ENCODE measurements at places on chromosomes 2 and 18. TPM values are rescaled to one million over a fixed set of nuclear protein-coding genes. Genes with fewer than 3 reads are reported as not detected.

GRCh38 chr2:42236911-42237310 lies 67.8 kb downstream of the EML4 start:
- no peaks in the 10 kb centered on the region for H3K36me3 ChIP-seq
- DNase-seq, result no peak

- no peaks in the 10 kb centered on the region for H3K4me1 ChIP-seq
- DNase-seq, result no peak
- no peaks in the 10 kb centered on the region for H3K27me3 ChIP-seq
- H3K27ac ChIP-seq, result no peak overlapping the region
- no peak overlapping the region for H3K4me3 ChIP-seq
These were observed 115.0 kb upstream of the LGALSL start for GRCh38 chr2:64338910-64339500.

DNA sequence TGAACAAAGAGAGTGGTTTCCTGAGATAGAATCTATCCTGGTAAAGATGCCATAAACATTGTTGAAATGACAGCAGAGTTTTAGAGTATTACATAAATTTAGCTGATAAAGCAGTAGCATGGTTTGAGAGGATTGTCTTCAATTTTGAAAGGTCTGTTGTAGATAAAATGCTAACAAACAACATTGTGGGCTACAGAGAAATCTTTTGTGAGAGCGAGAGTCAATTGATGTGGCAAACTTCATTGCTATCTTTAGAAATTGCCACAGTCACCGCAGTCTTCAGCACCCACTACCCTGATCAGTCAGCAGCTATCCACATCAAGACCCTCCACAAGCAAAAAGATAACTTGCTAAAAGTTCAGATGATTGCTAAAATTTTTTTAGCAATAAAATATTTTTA lies 17.5 kb downstream of the VRK2 start:
- no peaks in the 10 kb centered on the region for H3K36me3 ChIP-seq
- H3K27ac ChIP-seq, result no peak overlapping the region
- no peak overlapping the region for H3K4me3 ChIP-seq

GRCh38 chr18:44885507-44885906 lies 204.8 kb downstream of the SETBP1 start:
- H3K27ac ChIP-seq, result no peak overlapping the region

- no peaks in the 10 kb centered on the region for H3K36me3 ChIP-seq
- DNase-seq, result no peak
- no peaks in the 10 kb centered on the region for H3K27me3 ChIP-seq
- no peak overlapping the region for H3K4me3 ChIP-seq
- no peak overlapping the region for H3K27ac ChIP-seq
These were observed 65.1 kb upstream of the STAM2 start for GRCh38 chr2:152240559-152241231.

- H3K27me3 ChIP-seq, result no peaks in the 10 kb centered on the region
- no peaks in the 10 kb centered on the region for H3K36me3 ChIP-seq
- no peak overlapping the region for H3K4me3 ChIP-seq
- no peak for DNase-seq
- no peaks in the 10 kb centered on the region for H3K4me1 ChIP-seq
- no peak overlapping the region for H3K27ac ChIP-seq
These were observed 111.6 kb upstream of the TACR1 start for GRCh38 chr2:75310876-75311275.

GRCh38 chr2:181911830-181912229 lies 20.3 kb downstream of the ITPRID2 start:
- H3K27ac ChIP-seq, result no peak overlapping the region
- H3K36me3 ChIP-seq, result peaks cover 2% of the 10 kb centered on the region
- H3K4me3 ChIP-seq, result no peak overlapping the region

DNA sequence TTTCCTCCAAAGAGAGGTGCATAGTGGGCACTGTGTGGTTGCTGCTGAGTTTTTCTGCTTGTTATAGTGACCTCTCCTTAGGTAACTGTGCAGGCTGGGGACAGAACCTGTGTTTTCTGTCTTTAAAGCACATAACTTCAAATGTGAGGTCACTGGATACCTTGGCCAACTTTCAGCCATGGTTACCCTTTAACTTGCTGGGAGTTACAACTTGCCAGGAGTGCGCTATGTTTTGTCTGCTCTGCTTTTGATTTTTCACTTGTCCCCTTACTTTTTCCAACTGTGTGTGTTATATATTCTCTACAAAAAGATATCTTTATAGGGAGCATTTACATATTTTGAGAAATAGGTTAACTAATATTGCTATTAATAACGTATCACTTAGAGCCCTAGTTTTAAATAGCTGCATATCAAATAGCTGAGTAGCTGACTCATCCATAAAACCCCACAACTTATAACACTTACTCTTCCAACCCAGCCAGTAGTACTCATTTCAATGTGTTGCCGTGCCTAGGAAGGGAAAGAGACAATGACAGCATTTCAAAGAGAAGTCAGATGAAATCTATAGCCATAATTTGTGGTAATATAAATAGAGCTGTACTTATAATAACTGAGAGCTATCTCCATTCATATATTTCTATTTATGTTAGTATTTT lies 51.6 kb downstream of the DPP4 start:
- no peaks in the 10 kb centered on the region for H3K36me3 ChIP-seq
- H3K27ac ChIP-seq, result no peak overlapping the region
- no peak overlapping the region for H3K4me3 ChIP-seq
- no peaks in the 10 kb centered on the region for H3K27me3 ChIP-seq
- no peaks in the 10 kb centered on the region for H3K4me1 ChIP-seq
- DNase-seq, result no peak

DNA sequence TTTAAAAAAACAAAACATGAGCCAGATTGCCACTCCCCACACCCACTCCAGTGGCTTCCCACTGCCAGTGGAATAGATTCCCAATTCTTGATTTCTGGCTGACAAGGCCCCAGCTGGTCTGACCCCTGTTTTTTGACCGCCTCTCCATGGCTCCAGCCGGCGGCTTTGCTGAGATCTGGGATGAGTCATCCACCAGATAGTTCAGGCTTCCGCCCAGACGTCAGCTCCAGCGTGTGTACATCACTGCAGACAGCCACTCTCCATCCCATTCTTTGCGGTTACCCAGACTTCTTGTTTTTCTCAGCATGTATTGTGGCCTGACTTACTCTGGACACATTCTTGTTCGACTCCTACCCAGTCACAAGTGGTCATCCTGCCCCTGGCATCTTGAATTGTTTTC lies 227.9 kb downstream of the GBX2 start:
- H3K27ac ChIP-seq, result no peak overlapping the region
- no peaks in the 10 kb centered on the region for H3K36me3 ChIP-seq
- H3K4me3 ChIP-seq, result no peak overlapping the region
- peak; percentile 21 for DNase-seq
- no peaks in the 10 kb centered on the region for H3K4me1 ChIP-seq

DNA sequence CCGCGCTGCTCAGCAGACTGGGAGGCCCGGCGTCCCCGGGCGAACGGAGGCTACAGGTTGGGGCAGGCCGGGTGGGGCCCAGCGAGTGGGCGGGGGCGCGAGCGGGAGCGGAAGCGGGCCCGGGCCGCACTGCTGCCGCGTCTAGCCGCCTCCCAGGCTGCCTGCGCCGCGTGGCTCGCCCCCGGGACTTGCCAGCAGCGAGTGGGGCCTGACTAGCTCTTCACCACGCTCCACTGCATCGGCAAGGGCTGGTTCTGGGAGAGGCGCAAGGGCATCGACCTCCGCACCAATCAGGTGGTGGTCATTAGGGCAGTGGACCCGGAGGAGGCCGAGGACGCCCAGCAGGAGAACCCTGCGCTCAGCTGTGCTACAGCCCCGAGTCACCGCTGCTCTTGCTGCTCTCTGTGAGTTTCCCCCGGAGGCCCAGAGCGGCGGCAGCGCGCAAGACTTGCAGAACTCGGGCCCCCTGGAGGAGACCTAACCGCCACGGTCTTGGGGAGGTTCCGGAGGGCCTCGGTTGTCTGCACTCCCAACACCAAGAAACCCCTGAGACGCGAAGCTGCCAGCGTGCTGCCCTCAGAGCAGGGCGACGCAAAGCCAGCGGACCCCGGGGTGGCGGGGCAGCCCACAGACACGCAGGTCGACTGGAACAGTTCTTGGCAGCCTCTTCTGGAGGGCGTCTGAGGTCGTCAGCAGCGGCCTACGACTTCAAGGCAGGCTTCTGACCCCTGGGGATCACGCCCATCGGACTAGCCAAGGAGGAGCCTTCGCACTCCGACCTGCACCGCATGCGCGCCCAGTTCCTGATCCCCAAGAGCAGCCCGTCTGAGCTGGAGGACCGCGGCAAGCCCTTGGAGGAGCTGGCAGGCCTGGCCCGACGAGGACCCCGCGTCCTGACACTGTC lies 27.2 kb upstream of the PTPN2 start:
- DNase-seq, result peak; percentile 35
- no peak overlapping the region for H3K4me3 ChIP-seq
- H3K27ac ChIP-seq, result no peak overlapping the region
- H3K27me3 ChIP-seq, result peaks cover 28% of the 10 kb centered on the region
- H3K36me3 ChIP-seq, result no peaks in the 10 kb centered on the region

DNA sequence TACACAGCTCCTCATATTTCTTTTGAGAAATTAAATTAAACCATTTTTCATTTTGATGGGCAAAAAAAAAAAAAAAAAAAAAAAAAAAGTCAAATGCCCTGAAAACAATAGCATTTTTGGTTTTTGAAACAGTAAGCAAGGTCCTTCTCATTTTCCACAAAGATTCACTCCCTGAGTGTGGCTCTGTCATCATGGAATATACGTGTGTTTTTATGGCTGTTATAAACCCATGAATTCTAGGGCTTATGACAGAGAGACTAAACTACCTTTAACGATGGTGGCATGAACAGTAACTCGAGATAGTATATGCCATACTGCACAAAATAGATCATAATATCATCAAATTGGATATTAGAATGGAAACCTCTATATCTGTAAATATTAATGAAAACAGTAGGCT lies 179.2 kb upstream of the ZNF521 start:
- no peak overlapping the region for H3K4me3 ChIP-seq
- no peak for DNase-seq
- H3K27ac ChIP-seq, result no peak overlapping the region
- no peaks in the 10 kb centered on the region for H3K36me3 ChIP-seq

GRCh38 chr2:47227532-47228279 lies 72.6 kb upstream of the STPG4 start:
- no peak overlapping the region for H3K4me3 ChIP-seq
- H3K27ac ChIP-seq, result no peak overlapping the region
- peaks cover 14% of the 10 kb centered on the region for H3K4me1 ChIP-seq
- no peak for DNase-seq

DNA sequence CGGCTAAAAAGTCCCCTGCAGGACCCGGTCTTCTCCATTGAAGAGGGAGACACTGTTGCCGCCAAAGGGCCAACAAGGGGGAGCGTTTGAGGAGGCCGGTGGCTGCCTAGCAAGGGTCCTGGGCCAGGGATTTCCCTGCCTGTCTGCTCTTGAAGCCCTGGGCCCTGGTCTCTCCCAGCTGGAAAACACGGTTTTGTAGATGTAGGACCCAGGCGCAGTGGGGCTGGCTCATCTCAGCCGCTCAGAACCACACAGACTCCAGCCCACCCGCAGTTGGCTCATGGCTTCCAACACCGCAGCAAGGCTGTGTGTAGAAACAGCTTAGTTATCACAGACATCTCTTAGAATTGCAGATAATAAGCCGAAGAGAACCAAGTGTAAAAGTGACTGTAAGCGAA lies 57.1 kb upstream of the TWIST2 start:
- no peaks in the 10 kb centered on the region for H3K27me3 ChIP-seq
- H3K36me3 ChIP-seq, result no peaks in the 10 kb centered on the region
- no peaks in the 10 kb centered on the region for H3K4me1 ChIP-seq
- peak overlapping the region; percentile 33 for H3K27ac ChIP-seq

DNA sequence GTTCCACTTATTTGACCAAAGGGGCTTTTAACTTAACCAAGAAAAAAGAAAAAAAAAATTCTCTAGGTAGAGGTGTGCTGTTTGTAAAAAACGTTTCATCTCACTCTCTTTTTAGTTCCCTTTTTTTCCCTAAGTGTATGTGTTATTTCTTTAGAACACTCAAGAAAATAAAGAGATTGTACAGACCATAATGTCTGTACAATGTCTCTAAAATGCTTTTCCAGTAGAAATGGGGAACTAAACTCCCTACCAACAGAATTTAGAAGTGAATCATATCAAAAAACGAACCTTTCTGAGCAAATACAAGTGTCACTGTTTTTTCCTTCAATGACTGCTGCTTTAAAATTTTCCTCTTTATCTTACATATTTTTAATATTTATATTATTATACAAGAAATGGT lies 72.0 kb downstream of the CDH7 start:
- H3K27me3 ChIP-seq, result no peaks in the 10 kb centered on the region
- H3K36me3 ChIP-seq, result no peaks in the 10 kb centered on the region
- no peak overlapping the region for H3K27ac ChIP-seq
- no peak overlapping the region for H3K4me3 ChIP-seq
- no peak for DNase-seq

- H3K4me3 ChIP-seq, result no peak overlapping the region
- peak overlapping the region; percentile 79 for H3K27ac ChIP-seq
- no peaks in the 10 kb centered on the region for H3K36me3 ChIP-seq
- H3K4me1 ChIP-seq, result peaks cover 27% of the 10 kb centered on the region
These were observed 29.3 kb downstream of the TGFA start for GRCh38 chr2:70523996-70524965.

DNA sequence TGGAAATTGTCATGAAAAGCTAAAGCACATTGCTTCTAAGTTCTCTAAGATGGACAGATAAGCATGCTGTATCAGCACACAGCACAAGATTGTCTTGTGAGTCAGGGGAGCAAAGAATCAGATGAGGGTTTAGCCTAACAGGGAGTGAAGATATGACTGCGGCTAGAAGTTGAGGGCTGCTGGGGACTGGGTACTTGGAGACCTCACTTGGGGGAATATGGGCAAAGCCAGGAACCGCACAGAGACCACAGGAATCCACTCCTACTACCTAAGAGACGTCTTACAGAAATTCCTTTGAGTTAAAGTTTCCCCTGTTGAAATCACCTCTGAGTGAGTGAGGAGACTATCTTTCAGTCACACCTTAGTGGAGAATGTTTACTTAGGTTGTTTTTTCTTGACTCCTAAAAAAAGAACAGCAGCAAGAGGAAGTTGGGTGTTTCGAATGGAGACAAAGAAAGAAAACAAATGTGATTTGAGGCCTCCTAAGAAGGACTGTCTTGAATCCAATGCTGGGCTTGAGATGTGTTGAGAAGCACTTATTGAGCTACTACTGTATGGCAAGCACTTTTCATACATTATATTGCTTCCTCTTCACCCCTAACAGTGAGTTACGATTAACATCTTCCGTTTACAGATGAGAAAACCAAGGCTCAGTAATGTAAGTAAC lies 100.7 kb downstream of the ANKRD44 start:
- peaks cover 22% of the 10 kb centered on the region for H3K4me1 ChIP-seq
- DNase-seq, result no peak
- peak overlapping the region; percentile 66 for H3K27ac ChIP-seq
- no peaks in the 10 kb centered on the region for H3K27me3 ChIP-seq

GRCh38 chr2:105950521-105951383 lies 206.0 kb downstream of the NCK2 start:
- H3K4me1 ChIP-seq, result no peaks in the 10 kb centered on the region
- H3K36me3 ChIP-seq, result no peaks in the 10 kb centered on the region
- H3K4me3 ChIP-seq, result no peak overlapping the region
- H3K27ac ChIP-seq, result no peak overlapping the region
- DNase-seq, result no peak

ST8SIA3 gene
- not detected for total RNA-seq

HOXD13 gene
- total RNA-seq, result not detected

ESPNL gene
- 0.14 TPM for total RNA-seq

BMP10 gene
- total RNA-seq, result not detected

SLC30A3 gene
- not detected for total RNA-seq
